Fibroblast of skin of abdomen (primary cell): ENCODE measurements at places on chromosomes 4 and X.

DNA sequence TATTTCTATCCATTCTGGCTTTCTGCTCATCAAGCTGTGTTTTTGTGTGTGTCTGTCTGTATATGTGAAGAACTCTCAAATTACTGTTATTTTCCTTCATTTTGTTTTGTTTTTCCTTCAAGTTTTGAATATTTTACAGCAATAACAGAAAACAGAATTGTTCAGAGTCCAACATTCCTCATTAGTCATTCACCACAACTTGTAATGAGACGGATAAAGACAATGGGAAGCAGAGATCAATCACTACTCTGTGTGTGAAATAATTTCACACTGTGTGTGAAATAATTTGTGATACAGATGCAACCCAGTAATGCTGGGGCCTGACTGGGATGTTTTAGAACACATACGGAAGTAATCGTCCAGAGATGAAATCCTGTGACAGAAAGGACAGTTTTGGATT, 55.2 kb downstream of the HPGD start:
- DNase-seq: no peak

GRCh38 chr4:3671571-3672464, 94.4 kb upstream of the ADRA2C start:
- DNase-seq: no peak

- no peak for DNase-seq
Measured at GRCh38 chrX:115373308-115373707, 83.8 kb downstream of the LUZP4 start.

DNA sequence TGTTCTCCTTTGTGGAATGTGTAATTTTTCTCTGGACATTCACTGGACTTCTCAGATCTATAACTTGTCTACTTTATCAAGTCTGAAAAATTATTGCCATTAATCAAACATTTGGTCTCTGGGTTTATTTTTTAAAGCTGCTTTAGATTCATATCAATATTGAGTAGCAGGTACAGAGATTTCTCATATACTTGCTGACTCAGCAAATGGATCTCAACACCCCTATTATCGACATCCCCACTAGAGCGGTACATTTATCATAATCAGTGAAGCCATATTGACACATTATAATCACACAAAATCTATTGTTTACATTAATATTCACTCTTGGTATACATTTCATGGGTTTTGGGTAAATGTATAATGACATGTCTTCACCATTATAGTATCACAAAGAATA, 268.7 kb downstream of the SPOCK3 start:
- DNase-seq: no peak

- DNase-seq: peak; percentile 59
Measured at GRCh38 chrX:150032742-150033141, 94.5 kb upstream of the EOLA2 start.
